ENCODE measurements at places on chromosomes 7 and 10.

- no peak for DNase-seq
Observed at GRCh38 chr7:108376206-108376605, 80.0 kb downstream of the NRCAM start.

GRCh38 chr10:123869020-123869414 lies 22.6 kb downstream of the CPXM2 start:
- DNase-seq: no peak

DNA sequence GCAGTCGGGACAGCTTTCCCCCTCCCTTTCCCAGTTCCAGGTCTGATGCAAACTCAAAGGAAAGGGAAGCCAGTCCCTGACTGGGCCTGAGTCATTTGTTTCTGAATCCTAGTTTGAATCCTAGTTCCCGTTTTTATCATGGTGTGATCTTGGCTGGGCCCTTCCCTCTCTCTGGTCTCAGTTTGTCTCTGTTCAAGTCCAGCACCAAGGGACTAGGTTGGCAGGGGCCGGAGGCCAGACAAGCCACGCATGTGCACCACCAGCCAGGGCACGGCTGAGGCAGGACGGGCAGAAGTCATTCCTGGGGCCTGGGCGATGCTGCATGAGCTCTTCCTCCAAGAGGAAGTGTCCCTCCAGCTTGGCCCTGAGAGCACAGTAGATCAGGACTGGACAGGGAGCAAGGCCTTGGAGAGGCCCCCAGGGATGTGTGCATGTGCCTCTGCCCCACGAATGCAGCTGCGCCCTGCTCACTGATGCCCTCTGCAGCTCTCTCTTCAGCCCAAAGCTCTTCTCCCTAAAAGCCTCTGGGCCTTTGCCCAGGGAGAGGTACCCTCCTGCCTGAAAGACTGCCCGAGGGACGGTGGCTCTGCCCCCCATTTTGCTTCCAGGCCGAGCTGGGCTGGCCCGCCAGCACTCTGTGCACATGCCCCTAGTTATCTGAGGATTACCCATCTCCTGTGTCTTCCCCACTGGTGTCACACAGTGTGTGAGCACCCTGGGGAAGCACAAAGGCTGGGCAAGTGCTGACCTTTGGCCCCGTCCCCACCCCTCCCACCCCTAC lies 86.7 kb downstream of the ZMIZ1 start:
- no peak for DNase-seq

DNA sequence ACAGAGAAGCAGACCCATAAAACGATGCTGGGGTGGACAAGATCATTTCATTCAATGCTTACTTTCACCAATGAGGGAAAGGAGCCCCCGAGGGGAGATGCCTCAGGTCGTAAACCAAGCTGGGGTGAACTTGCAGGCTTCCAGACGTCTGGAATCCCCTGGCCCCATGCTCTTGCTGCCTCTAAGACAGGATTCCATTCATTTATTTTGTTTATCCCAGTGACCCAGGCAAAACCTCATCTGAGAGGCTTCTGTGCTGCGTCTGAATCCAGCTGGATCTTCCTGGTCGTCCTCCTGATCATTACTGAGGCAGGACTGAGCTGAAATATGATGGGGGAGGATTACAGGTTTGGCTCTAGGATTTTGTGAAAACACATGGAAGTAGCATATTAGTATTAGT lies 182.9 kb downstream of the MYOF start:
- no peak for DNase-seq

GRCh38 chr7:70771451-70771850 lies 360.5 kb upstream of the GALNT17 start:
- no peak for DNase-seq

DNA sequence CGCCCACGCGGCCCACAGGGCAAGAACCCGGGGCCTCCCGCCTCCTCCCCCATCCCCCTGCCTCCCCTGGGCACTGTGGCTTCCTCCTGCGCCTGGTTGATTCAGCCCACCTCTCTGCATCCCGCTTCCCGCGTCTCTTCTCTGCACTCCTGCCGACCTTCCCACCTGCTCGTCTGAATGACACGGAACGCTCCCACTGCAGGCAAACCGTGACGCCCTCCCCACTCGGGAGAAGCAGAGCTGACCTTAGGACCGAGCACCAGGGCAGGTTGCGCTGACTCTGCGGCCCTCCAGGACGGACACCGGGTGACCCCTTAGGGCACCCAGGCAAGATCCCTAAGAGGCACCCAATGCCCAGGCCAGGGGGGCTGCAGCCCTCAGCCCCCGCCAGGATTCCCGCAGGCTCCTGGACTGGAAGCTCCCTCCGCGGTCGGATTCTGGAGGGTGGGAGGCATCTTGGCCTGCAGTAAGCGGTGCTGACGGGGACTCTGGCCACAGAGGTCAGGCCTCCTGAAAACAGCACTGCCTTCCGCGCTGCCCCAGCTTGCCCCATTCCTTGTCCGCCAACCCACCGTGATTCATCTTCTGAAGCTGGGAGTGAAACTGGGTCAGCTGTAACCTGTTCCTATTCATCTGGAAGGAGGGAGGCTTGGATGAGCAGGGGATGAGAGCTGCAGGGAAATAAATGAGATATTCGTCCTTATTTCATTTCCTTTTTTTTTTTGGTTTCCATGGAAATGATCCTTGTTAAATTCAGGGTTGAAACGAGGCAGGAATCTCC lies 990 bp downstream of the CALML3 start:
- DNase-seq: no peak

DNA sequence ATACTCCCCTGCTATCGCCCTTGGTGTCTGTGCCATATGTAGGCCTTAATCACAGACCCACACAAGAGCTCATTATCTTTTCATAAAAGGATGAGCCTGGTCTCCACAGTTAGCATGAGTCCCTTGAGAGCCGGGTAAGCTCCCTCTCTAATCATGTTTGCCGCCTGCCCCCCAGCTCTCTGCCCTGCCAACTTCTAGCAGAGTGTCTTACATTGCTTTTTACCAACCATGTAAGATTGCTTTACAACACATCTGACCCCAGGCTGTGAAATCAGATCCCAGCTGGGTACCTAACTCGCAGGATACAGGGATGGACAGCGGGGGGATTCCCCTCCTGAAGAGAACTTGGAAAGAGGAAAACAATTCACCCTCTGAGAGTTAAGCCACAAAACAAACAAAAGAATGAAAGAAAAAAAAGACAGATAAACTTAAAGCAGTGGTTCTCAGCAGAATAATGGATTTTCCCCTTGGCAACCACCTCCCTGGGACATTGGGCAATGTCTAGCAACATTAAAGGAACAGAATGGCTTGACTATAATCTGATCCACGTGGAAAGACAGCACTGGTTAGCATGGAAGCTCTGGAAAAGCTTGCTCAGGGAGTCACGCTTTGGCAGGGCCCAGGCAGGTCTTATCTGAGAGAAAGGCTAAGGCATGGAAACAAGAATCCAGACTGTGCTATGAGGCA lies 39.4 kb upstream of the ATOH7 start:
- no peak for DNase-seq

- DNase-seq: no peak
Observed at GRCh38 chr7:45649560-45650346, 75.6 kb downstream of the ADCY1 start.

DNA sequence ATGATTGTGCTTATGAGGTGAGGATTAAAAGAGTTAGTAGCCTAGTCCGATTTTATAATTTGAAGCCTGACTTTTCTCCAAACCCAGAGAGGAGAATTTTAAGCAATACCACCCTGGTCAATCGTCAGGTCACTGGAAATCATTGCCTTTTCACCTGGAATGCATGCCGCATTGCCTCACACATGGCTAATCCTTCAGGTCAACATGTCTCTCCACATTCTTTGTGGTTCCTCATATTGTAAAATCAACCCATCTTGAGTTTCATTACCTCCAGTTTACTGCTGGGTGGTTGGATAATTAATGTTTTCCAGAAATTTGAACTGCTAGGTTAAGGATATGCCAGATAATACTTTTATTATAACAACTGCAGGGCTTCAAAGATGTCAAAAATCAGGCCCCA lies 55.6 kb upstream of the SEMA3E start:
- no peak for DNase-seq

- DNase-seq: no peak
Observed at GRCh38 chr7:96591900-96592676, 117.6 kb downstream of the SEM1 start.

DNA sequence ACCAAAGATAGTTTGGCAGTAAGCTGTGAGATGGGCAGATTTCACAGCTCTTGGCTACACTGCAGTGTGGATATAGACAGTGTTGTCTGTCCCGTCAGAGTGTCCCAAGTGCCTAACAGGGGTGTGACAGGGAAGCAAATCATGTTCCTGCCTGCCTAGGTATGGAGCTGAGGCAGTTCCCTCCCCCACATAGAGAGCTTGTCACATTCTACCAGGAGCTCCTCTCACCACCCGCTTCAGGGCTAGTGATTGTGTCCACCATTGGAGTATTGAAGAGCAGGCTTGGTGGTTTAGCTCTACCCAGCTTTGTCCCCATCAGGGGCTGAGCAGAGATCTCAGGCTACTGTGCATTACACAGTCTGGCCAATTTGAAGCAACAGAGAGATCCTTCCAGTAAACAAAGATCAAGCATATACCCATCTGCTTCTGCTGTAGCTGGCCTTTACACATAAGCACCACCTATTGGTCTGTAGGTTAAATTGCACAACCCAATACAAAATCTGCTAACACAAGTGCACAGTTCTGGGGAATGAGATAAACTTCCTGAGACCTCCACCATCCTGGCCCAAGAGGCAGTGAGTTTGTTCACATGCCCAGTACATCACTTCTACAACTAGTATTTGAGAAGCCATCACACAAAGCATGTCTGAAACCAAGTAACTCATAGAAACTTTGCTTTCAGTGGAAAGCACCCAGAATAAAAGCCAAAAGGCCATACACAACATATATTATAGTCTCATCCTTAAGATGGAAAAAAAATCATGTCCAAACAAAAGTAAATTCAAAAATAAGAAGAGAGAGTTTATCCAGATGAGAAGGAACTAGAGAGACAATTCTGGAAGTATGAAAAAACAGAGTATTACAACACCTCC lies 67.3 kb downstream of the GLCCI1 start:
- no peak for DNase-seq

DNA sequence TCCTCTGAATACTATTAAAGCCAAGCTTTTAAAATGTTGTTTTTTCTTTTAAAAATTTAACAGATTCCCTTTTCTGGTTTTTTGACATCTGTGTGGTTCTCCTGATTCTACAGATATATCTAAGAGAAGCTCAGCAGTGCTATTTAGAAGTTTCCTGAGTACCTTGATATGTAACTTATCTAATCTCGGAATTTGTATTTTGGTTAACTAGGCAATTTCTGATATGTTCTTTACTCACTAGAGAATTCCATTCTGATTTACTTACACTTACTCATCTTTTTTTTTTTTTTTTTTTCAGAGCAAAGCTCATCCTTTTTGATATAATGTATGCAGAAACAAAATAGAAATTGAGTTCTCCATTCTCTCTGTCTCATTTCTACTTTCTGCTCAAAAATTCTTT lies 63.8 kb downstream of the PALS2 start:
- no peak for DNase-seq

- DNase-seq: no peak
Observed at GRCh38 chr7:87475359-87476178, at the start of gene ABCB4. Gene ABCB4, minus strand, starts transcription at chr7:87475680. Its CDS starts 215 bp downstream, at chr7:87475465.
